ENCODE measurements at places on chromosomes 1 and 21.

GRCh38 chr1:7177438-7178146, 392.3 kb downstream of the CAMTA1 start:
- DNase-seq, result no peak
- no peak overlapping the region for H3K27ac ChIP-seq
- H3K4me3 ChIP-seq, result no peak overlapping the region
- no peaks in the 10 kb centered on the region for H3K36me3 ChIP-seq
- H3K4me1 ChIP-seq, result no peaks in the 10 kb centered on the region

DNA sequence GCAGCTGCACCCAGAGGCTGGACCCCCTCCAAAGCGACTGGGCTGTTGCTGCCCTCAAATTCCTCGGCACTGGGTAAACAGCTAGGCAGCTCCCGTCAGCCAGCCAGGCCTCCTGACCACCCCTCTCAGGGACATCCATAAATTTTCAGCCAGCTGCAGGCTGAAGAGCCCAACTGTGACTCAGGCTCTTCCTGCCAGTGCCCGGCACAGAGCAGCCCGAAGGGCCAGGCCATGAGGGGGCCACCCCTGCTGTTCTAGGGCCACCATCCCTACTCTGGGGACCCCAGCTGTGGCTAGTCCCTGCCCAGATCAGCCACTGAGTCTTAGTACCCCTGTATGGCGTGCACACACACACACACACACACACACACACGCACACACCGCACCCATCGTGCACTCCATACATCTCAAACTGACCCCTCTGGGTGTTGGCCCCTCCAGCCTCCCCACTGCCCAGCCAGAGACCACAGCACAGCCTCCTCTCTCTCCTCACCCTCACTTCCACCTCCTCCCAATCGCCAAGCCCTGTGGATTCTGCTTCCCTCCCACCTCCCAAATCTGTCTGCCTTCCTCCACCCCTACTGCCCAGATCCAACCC, 6.2 kb upstream of the LAPTM5 start:
- no peak overlapping the region for H3K27ac ChIP-seq
- H3K27me3 ChIP-seq, result no peaks in the 10 kb centered on the region
- DNase-seq, result no peak
- no peak overlapping the region for H3K4me3 ChIP-seq

DNA sequence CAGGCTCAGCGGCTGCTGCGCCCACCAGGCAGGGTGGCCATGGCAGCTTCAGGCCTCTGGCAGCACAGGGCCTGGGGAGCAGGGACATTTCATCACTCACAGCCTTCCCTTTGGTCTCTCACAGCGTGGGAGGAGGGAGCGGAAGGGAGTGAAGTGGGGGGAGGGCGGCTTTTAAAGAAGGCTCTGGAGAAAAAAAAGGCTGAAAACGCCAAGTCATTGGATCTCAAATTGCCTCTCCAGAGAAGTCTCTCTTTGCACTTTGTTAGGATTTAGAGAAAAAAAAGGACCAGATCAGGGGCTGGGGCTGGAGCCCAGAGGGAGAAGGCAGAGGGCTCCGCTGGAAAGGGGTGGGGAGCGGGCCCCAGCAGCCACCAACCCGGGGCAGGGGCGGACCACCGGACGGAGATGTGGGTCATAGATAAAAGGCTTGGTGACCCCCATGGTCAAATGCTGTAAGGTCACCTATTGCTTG, 209.9 kb downstream of the GRIK3 start:
- no peaks in the 10 kb centered on the region for H3K36me3 ChIP-seq
- no peak for DNase-seq
- H3K4me3 ChIP-seq, result no peak overlapping the region
- no peak overlapping the region for H3K27ac ChIP-seq
- H3K4me1 ChIP-seq, result no peaks in the 10 kb centered on the region

DNA sequence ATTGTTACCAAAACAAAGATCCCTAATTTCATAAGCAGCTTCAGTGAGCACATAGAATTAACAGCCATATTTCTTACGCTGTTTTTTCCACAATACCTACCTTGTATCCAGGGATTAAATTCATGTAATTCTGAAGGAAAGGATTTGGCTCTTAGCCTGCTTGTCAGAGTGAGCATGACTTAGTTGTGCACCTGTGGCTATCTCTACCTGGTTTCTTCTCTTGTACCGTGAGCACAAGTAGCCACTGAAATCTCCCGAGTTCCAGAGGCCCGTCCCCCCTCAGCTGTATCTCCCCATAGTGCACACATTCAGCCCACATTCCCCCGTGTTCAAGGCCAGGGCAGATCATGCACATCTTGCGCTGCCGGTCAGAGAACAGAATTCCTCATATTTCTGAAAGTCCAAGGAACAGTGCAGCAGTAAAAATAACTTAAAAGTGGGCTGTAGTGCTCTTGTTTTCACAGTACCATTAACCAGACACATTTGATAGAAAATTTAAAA, 2.3 kb downstream of the TENT5C start:
- peak overlapping the region; percentile 100 for H3K27ac ChIP-seq
- peak overlapping the region; percentile 94 for H3K4me3 ChIP-seq
- peak; percentile 35 for DNase-seq
- peaks cover 18% of the 10 kb centered on the region for H3K36me3 ChIP-seq

- no peak overlapping the region for H3K4me3 ChIP-seq
- no peak overlapping the region for H3K27ac ChIP-seq
- no peaks in the 10 kb centered on the region for H3K36me3 ChIP-seq
- no peak for DNase-seq
Measured at GRCh38 chr1:88784551-88784950, 100.5 kb downstream of the PKN2 start.

DNA sequence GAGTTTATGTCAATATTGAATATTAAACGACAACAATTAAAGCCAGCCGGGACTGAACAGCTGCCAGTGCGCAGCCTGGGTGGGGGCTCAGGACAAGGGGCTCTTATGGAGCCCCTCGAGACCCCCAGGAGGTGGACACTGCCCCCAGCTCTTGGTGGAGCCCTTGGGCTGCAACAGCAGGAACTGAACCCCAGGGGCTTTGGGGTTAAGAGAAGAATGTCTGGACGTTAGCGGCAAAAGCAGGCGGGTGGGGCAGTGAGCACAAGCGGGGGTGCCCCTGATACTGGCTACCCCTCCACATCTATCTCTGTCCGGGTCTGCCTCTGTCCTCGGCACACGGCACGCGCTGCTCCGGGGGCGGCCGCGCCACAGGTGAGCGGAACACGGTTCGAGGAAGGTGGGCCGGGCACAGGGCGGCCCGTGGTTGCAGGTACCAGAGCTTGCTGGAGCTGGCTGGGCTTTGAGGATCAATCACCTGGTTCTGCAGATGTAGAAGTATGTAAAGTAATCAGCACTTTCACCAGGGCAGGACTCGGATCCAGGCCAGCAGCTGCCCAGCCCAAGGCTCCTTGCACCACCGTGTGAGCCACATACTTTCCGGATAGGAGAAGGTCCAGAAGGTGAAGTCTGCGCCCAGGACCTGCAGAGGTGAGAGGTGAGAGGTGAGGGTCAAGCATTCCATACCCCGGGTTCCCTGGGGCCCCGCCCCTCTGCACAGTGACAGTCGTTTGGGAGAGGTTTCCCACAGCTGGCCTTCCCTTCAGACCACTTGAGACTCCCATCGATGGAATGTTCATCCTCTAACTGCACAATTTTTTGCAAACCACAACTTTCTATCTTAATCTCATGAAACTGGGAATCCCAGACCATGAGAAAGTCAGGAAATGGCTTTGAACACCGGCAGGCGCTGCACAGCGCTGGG, 12.4 kb upstream of the POFUT2 start:
- no peak overlapping the region for H3K4me3 ChIP-seq
- H3K36me3 ChIP-seq, result no peaks in the 10 kb centered on the region
- no peak for DNase-seq
- H3K27ac ChIP-seq, result no peak overlapping the region

DNA sequence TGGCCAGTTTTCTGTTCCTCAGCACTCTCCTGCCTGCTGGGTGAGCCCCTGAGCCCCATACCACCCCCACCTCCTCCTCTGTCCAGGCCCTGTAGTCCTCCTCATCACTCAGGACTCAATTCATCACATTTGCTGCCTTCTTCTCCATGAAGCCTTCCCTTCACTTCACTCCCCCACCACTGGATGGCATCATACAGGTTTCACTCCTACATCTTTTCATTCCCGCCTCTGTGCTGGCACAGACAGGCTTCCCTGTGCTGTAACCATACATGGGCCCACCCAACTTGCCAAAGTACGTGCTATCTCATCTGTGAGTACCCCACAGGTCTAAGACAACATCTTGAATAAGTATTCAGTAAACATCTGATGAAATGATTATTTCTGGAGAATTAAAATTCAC, 56.9 kb downstream of the SLC45A1 start:
- no peak for DNase-seq
- H3K4me3 ChIP-seq, result no peak overlapping the region
- no peaks in the 10 kb centered on the region for H3K4me1 ChIP-seq
